ENCODE measurements at places on chromosomes 5 and 9.

DNA sequence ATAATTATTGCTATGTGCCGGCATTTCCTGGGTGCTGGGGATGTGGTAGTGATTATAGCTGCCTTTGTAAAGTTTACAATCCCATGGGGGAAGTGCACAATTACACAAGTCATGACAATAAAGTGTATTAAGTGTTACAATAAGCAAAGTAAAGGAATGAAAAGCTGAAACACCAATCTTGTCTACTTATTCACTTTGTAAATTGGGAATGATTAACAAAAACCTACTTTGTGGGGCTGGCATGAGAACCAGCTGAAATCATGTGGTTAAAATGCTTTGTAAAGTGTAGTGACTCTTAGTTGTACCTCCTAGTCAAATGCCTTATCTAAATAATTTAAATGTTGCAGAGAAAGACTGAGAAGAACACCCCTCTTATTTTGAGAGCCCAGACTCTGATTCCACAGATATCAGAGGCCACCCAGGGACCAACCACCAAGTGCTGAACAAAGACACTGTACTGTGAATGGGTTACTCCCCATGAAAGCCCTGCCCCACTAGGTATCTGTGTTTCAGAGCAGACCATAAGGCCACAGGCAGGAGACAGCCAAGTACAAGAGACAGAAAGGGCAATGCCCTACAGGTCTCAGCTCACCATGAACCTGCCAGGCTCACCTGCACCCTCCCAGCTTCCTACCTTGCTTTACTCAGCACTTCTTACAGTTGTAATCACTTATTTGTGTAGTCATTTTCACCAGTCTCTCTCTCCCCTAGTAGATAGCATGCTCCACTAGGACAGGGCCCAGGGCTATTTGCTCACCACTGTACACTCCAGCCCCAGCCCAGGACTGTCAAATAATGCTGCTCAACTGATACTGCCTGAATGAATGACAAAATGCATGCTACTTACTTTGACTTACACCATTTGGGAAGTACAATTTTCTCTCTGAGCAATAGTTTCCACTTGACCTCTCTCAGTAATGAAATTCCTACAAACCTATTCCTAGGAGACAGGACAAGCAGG is 101.6 kb upstream of the APC start:
- no peak for DNase-seq

DNA sequence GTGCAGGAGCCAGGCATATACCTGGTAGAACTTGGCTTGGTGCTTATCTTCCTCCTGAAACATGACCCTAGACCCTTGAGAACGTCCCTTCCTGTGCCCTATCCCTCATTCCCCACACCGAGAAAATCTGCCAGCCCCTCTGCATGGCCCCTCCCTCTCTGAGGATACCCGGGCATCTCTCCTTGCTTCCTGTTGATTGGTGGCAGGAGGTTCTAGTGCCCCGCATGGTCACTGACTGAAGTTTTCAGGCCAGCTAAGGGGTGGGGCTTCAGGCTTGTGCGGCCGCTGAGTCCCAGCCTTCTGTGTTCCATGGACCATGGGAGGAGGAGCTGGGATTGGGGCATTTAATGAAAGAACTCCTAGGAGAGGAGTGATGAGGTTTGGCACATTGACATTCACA is 22.8 kb downstream of the IGIP start:
- DNase-seq = no peak

- DNase-seq = no peak
Measured at GRCh38 chr9:107439991-107440456, 49.5 kb downstream of the KLF4 start.

GRCh38 chr5:144460600-144460999 is 289.9 kb downstream of the KCTD16 start:
- DNase-seq = no peak

GRCh38 chr9:78609450-78609849 is 312.5 kb downstream of the PSAT1 start:
- no peak for DNase-seq

DNA sequence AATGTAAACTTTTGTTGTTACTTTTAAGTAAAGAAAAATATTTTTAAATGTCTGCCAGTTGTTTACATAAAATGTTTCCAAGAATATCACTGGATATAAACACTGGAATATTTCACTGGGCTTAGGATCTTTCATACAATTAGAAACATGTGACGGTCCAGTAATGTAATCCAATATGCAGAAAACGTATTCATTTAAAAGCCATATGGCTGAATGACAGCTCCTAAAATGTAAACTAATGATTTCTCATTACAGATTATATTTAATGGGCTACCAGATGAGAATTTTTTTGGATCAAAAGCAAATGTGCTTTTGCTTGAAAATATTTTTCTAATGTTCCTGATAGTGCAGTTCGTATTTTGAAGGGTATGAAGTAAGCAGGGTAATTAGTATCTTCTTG is 124.3 kb downstream of the TTC39B start:
- DNase-seq = no peak

GRCh38 chr5:173642191-173642816 is 25.9 kb upstream of the BOD1 start:
- no peak for DNase-seq

GRCh38 chr9:109590966-109591365 is 92.9 kb upstream of the PTPN3 start:
- no peak for DNase-seq

GRCh38 chr5:180830253-180831138 is 27.9 kb upstream of the MGAT1 start:
- no peak for DNase-seq

- no peak for DNase-seq
Measured at GRCh38 chr9:20564650-20565049, 57.6 kb downstream of the MLLT3 start.

GRCh38 chr5:135873831-135874230 is 21.8 kb downstream of the IL9 start:
- DNase-seq = no peak

DNA sequence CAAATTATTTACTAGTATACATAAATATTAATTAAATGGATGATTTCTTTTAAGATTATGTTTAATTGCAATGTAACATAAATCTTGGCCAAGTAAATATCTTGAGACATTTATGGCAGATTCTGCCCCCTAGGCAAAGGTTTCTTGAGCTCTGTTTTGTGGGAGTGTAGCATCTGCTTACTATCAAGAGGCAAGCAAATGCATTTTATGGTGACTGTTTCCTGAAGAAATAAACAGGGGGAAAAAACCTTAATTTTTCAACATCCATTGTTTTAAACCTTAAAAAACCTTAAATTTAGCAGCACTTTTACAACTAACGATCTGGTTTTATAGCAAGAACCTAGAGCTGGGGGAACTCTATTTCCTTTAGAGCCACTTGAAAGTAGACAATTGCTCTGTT is 25.7 kb upstream of the FREM1 start:
- peak; percentile 95 for DNase-seq

- no peak for DNase-seq
Measured at GRCh38 chr5:113939988-113940387, 421.9 kb upstream of the KCNN2 start.

DNA sequence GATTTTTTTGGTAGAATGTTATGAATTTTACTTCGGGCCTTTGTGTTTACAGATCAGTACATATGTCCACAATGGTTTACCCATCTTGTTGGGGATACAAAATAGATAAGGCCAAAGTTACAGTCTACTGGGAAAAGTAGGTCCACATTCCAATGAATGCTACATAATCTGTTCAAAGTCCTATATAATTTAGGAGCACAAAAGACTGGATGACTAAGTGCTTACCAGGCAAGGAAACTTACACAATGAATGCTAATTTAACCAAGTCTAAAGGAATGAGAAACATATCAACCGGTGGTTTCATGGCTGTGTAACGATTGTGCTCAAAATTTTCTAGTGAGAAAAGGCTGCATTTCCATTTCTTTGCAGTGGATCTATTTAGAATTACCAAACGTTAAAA is 97.4 kb upstream of the TRPM3 start:
- DNase-seq = no peak

- DNase-seq = no peak
Measured at GRCh38 chr5:166595274-166595951, 1696.0 kb upstream of the WWC1 start.

- DNase-seq = no peak
Measured at GRCh38 chr9:70542311-70542931, 128.0 kb upstream of the KLF9 start.

DNA sequence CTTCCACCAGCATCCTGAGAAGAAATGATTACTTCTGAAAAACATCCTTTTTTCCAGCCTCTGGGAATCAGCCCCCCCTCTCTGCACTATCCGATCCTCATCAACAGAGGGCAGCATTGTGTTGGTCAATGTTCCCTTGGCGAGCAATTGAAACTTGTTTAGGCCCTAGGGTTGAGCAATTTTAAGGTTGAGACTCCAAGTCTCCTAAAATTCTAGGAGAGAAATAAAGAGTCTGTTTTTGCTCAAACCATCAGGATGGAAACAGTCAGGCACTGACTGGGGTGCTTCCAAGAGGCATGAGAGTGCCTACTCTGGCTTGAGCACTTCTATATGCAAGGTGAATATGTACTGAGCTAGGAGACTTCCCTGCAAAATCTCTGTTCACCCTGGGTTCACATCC is 12.4 kb upstream of the CYFIP2 start:
- no peak for DNase-seq

DNA sequence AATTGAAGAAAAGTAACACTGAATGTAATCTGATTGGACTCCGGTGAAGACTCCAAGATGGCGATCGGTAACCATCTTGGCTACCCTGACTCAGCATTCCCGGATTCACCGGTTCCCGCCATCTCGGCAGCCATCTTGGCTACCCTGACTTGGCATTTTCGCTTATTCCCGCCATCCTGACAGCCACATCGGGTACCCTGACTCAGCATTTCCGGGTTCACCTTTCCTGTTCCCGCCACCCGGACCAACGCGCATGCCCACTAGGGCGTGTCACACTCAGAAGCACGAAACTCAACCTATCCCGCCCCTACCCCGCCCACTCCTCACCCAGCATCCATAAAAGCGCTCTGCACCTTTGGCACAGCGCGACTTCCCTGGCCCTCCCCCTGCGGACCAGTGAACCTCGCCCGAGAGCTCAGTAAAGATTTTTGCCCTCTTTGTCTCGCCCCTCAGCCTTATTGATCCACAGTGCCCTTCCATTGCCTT is 17.2 kb downstream of the SPTLC1 start:
- no peak for DNase-seq

DNA sequence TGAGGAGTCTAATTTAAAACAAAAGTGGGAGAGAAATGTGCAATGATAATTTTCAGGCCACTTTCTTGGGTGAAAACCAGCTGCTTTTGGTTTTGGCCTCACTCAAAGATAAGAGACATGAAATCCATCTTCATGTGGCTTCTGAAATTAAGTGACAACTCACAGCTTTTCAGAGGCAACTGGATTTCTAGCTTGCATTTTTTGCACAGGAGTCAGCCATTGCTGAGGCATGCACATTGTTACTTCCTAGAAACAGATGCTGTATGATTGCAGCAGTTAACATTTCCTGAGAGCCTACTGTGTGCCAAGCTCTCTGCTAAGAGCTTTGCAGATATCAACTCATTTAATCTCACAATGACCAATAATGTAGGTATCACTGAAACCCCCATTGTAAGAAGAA is 562.6 kb downstream of the NR2F1-AS1 start:
- DNase-seq = no peak

- DNase-seq = no peak
Measured at GRCh38 chr5:87054821-87055220, 212.9 kb upstream of the RASA1 start.

DNA sequence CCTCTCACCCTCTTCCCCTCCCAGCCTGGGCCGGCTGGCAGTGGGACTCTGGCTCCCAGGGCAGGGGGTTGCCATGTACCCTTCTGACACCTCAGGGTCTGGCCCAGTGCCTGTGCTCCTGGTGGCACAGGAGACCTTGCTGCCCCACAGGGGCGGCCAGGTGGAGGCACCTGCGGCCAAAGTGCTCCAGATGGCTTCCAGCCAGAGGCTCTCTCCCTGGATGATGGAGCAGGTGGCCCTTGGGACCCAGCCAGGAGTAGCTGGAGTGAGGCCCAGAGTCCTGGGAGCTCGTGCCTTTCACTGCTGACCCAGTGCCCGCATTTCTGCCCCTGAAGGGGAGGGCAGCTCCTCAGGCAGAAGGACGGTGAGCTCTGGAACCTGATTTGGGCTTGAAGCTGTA is 87.3 kb downstream of the NTNG2 start:
- no peak for DNase-seq

- no peak for DNase-seq
Measured at GRCh38 chr9:113223963-113224362, 2.6 kb downstream of the SLC31A1 start.

DNA sequence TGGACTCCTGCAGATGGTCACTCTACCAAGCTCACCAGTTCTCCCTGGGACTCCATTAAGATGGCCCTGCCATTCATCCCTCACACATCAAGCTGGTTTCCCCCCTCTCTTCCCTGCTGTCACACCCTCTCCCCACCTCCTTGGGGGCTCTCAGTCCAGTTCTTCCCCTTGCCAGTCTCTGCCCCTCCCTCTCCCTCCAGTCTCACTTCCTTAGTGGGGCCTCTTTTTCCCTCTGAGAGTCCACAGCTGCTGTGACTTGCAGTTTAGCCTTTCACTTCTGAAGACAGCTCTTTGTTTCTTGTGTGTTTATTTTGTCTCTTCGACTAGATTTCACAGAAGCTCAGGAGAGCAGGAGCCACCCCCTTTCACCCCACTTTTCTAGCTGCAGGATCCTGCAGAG is 10.5 kb downstream of the DOCK2 start:
- no peak for DNase-seq

- DNase-seq = no peak
Measured at GRCh38 chr5:110055302-110055701, 365.6 kb downstream of the MAN2A1 start.

GRCh38 chr9:15469862-15470261 is 40.9 kb downstream of the PSIP1 start:
- DNase-seq = no peak

GRCh38 chr9:19934301-19934871 is 145.5 kb upstream of the SLC24A2 start:
- no peak for DNase-seq

DNA sequence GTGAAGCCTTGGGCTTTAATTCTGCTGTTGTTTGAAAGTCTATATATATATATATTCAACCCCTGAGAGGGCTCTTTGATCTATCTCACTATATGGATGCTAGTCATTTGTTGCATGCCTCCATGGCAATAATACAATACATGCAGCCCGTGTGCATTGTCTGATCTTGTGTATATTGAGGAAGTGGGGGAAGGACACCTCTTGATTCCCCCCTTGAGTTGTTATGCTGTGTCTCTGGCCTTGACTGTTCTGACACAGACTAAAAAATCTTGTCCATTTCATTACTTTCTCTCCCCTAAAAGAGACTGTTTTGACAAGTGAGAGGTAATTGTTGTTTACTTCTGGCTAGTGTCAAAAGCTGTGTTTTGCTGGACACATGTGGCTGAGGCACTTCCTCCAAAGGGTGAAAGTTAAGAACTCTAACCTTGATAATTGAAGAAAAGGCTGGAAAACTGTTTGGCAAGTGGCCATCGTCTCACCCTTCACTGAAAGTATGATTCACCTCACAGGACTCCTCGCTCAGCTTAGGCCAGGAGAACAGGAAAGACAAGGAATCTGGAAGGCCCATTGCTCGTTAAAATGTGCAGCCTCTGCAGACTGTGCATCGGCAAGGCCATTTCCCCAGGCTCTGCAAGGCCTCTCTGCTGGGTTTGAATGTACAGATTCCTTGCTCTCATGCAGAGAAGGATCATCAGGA is 304.0 kb downstream of the PRELID2 start:
- DNase-seq = no peak

Data from SK-N-MC (cell line).